Subcutaneous preadipocyte (primary cell): ENCODE measurements at places on chromosomes 16 and 17. TPM values are rescaled to one million over a fixed set of nuclear protein-coding genes. Genes with fewer than 3 reads are reported as not detected.

The MPP2 gene
- 0.78 and 1.1 TPM in 2 replicates for total RNA-seq

The KRTAP4-4 gene
- not detected in 2 replicates for total RNA-seq

The TBX21 gene
- 2.6 and 3.7 TPM in 2 replicates for total RNA-seq

The OTOP2 gene
- total RNA-seq: not detected in 2 replicates

The KRTAP1-1 gene
- not detected in 2 replicates for total RNA-seq

The CHRNE gene
- total RNA-seq: 0.37 TPM in 1 of 2 replicates, not detected in the other

The C1QTNF1 gene
- 27.2 and 40.8 TPM in 2 replicates for total RNA-seq

The CRHR1 gene
- not detected in 2 replicates for total RNA-seq

The TUBB3 gene
- 248 and 348 TPM in 2 replicates for total RNA-seq

The EMP2 gene
- 25.0 and 29.5 TPM in 2 replicates for total RNA-seq

The ZNF778 gene
- total RNA-seq: 6.2 and 7.4 TPM in 2 replicates

The IL21R gene
- 2.6 and 4.7 TPM in 2 replicates for total RNA-seq
